ENCODE measurements at places on chromosomes 3 and 15.
A peak's percentile ranks its signal among the peaks of the same experiment; 100 is the strongest.

DNA sequence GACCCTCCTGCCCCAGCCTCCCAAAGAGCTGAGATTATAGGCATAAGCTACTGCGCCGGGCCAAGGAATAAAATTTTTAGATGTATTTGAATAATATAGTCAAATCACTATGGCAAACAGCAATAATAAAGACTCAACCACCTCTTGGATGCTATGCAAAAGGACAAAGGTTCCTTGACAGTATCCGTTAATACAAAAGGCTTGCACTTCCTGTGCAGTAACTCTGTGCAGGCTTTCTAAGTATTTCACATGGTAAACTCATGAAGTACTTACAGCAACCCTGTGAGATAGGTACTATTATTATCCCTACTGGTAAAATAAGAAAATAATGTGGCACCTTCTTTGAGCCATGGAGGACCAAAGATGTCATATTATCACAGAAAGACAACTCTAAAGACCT is 86.8 kb downstream of the SHQ1 start:
- DNase-seq, result no peak

DNA sequence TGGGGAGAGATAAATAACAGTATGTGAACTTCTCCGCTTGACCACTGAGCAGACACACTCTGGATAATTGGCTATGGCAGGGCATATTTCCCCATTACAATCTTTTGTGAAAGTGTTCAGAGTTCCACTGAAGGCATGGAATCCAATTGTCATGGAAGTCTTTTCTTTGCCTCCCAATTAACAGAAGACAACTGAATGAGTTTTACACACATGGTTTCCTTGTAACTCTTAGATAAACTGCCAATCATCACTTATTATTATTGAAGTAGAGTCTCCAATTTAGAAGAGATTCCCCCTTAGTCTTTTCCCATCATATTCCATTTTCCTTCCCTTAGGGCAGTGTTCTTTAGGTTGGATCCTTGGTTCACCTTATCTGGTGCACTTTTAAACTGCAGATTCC is 308.3 kb downstream of the NR2F2 start:
- no peak for DNase-seq

GRCh38 chr15:45634432-45635190 is at the start of gene SQOR:
Gene SQOR, plus strand, starts transcription at chr15:45635029. Its CDS starts 23,895 bp downstream, at chr15:45658924.
- peak; percentile 30 for DNase-seq

DNA sequence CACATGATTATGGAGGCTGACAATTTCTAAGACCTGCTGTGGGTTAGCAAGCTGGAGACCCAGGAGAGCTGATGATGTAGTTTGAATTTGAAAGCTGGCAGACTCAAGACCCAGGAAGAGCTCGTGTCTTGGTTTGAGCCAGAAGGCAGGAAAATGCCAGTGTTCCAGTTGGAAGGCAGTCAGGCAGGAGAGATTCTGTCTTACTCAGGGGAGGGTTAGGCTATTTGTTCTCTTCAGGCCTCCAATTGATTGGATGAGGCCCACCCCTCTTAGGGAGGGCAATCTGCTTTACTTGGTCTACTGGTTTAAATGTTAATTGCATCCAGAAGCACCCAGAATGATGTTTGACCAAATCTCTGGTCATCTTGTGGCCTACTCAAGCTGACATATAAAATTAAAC is 40.4 kb upstream of the IGF2BP2 start:
- no peak for DNase-seq

DNA sequence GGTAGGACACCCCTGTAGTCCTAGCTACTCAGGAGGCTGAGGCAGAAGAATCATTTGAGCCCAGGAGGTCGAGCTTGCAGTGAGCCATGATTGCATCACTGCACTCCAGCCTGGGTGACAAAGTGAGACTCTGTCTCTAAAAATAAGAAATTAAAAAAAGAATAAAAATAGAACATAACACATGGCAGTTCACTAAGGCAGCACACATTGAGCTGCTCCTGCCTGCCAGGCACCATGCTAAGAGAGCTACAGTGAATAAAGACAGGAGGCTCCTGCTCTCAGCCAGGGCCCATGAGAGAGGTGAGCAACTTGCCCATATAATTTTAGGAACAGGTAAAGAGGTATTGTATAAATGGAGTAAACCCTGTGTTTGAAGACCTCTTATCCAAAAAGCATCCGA is 54.3 kb downstream of the EBLN2 start:
- no peak for DNase-seq

- no peak for DNase-seq
These were observed 106.2 kb downstream of the CPNE4 start for GRCh38 chr3:131928593-131928992.

DNA sequence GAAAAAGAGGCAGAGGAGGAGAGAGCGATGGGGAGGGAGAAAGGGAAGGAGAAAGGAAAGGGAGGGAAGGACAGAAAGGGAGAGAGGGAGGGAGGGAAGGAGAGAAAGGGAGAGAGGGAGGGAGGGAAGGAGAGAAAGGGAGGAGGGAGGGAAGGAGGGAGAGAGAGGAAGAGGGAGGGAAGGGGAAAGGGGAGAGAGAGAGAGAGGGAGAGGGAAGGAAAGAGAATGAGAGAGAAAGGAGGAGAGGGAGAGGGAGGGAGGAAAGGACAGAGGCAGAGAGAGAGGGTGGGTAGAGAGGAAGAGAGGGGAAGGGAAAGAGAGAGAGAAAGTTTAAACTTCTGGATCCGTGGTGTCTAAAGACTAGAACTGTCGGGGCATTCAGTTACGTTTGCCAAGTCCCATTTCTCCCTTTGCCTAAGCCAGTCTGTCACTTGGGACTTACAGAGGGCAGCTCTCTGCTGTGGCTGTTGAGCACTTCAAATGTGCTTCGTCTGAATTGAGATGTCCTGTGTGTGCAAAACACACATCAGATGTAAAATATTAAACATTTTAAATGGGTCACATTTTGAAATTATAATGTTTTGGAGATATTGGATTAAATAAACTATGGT is 62.6 kb downstream of the PLXNA1 start:
- no peak for DNase-seq

DNA sequence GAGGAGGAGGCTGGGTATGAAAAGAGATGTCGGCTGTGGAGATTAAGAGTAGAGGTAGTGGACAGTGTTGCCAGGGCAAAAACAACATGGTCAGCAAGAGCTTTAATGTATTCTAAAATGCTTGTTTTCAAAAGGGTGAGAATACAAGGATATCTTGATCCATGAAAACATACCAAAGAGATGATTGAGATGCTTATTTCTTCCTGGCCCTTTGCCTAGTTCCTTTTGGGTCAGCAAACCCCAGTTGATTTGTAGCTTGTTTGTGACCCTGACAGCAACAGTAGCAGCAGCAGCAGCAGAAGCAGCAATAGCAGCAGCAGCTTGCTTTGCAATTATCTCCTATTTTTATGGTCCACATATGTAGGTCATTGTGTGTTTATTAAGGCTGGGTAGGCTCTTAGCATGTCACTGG is 337.3 kb downstream of the LPP start:
- no peak for DNase-seq

- no peak for DNase-seq
These were observed 35.1 kb downstream of the SLMAP start for GRCh38 chr3:57791245-57791644.

- no peak for DNase-seq
These were observed 44.8 kb downstream of the KBTBD12 start for GRCh38 chr3:127959873-127960272.

DNA sequence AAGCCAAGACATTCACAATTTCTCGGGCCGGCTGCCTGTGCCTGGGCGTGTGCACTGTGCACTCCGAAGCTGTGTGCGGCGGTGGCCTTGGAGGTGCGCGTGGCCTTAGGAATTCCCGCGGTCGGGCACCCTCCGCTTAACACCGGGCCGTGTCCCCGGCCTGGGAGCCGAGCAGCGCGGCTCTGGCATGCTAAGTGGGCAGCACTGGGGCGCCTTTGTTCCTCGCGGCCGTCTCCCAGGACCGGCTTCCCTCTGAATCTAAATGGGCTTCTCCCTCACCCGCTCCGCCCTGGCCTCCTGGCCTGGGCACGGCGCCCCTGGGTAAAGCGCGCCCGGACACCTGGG is 498 bp upstream of the ARNT2 start:
- DNase-seq, result no peak

DNA sequence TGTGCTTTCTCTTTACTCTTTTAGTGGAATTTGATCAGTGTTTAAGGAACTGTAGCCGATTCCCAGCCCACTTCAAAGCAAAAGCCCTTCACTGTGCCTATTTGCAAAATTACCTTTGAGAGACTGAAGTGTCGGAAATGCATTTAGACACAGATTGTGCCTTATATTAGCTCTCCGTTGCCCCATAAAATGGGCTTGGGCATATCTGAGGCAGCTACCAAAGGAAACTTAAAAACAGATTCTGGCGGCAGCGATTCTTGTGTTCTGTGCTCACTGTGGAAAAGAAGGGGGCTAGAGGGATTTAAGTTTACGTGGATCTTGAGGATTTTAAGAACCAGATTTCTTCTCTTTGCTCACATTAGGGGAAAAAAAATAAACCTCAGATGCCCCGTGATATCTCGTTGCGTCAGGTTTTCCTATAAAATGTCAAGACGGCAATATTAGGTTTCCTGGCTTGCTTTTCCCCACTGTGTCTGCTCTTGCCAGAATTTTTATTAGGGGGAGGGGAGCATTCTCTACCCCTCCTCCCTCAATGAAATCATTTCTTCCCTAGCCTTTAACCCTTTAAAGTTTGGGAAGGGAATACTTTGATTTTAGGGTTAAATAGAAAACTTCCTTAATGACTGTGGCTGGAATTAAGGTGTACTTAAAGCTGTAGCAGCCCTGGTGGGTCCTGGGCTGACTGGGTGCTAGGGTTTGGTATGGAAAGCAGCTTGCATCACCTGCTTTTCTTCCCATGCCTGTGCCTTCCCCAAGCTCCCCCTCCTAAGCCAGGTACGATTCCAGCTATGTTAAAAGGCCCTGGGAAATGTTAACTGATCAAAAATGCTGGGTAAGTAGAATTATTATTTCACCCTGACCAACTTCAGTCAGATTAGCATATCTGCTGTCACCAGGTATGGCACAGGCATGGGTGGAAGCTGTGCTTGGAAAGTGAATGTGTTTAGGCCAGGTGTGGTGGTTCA is 73.8 kb downstream of the SMAD3 start:
- DNase-seq, result no peak

GRCh38 chr3:118729546-118729945 is 305.1 kb downstream of the IGSF11 start:
- DNase-seq, result no peak

GRCh38 chr15:64985366-64986033 is 4.2 kb downstream of the SPG21 start:
- DNase-seq, result no peak

DNA sequence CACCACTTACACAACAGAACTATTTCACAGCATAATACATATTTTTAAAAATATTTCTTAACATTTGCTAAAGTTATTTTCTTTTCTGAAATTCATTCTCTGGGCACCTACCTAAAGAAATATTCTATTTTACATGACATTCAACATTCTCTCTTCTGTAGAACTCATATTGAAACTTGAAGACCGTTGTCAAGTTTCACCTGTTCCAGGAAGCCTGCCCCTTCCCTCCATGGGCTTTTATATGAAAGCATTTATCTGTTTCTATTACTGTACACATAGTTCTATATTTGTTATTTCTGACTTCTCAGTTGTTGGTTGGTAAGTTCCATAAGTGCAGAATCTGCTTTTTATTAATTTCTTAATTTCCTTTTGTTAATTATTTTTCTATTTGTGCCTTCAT is 204.3 kb upstream of the ALCAM start:
- DNase-seq, result no peak

GRCh38 chr3:144241404-144241803 is 269.8 kb downstream of the DIPK2A start:
- no peak for DNase-seq

DNA sequence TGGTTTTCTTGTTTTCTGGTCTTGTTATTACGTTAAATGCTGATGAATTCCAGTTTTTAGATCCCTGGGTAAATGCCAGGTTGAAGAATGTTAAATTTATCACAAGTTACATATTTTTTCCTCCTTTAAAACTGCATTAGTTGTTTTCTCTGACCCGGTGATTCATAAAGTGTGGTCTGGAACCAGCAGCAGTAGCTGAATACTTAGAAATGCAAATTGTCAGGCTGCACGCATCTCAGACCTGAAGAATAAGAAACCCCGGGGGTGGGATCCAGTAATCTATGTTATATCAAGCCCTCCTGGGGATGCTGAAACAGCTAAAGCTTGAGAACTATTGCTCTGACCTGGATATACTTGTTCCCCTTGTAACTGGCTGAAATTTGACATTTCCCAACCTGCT is 69.1 kb downstream of the PEX5L start:
- no peak for DNase-seq

GRCh38 chr3:186933816-186934215 is 3.5 kb downstream of the ST6GAL1 start:
- DNase-seq, result no peak

- no peak for DNase-seq
These were observed 319.0 kb downstream of the GABRB3 start for GRCh38 chr15:26453914-26454313.

DNA sequence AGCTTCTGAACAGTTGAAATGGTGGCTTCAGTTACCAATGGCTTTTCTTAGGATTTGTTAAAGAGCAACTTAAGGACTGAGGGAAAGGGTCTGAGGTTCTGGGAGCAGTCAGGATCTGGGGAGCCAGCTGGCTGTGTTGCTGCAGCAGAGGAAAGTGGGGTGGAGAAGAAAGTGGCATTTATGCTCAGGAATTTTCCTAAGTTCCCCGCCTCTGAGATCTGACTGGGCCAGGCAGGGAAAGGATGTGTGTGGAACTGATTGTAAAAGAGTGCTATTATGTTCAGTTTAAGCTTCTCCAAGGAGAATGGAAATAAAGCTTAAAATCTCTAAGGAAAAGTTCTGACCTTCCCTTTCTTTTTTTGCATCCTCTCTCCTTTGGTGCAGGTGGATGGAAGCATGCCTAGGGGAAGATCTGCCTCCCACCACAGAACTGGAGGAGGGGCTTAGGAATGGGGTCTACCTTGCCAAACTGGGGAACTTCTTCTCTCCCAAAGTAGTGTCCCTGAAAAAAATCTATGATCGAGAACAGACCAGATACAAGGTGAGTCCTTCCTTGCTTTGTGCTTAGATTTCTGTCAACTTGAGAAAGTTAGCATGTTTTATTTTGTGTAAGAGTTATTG is 37.8 kb downstream of the IQGAP1 start:
- DNase-seq, result no peak

DNA sequence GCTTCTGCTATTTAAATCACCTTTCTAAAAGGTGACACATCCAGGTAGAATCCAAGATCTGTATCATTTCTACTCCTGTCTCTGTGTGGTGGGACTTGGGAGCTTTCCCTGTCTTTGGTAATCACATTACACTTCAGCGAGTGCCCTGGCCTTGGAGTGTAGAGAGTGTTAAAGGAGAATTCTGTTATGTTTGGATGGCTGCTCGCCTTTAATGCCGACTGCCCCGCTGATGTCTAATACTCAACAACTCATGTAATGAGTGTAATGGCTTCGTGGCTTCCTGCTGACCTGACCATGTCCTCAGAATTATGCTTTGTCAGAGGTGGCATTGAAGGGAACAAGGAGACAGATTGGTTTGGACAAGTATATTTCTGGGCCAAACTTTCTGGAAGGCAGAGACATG is 66.3 kb upstream of the LRTM1 start:
- DNase-seq, result no peak

GRCh38 chr3:45057557-45057956 is 31.5 kb downstream of the CLEC3B start:
- peak; percentile 6 for DNase-seq
